ENCODE measurements at places on chromosomes 4 and X.

DNA sequence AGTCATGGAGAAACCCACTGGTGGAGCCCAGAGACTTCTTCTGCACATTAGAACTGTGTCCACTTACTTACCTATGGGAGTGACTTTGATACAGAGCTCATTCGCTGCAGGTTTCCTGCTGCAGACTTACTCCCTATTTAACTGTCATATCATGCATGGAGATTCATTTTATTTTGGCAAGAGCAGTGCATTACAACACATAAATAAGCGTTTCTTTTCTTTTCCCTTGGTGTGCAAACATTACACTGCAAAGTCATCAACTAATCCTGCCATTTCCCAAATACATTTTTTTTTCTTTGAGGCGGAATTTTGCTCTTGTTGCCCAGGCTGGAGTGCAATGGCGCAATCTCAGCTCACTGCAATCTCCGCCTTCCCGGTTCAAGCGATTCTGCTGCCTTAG lies 230.9 kb upstream of the SFRP2 start:
- no peak for DNase-seq

DNA sequence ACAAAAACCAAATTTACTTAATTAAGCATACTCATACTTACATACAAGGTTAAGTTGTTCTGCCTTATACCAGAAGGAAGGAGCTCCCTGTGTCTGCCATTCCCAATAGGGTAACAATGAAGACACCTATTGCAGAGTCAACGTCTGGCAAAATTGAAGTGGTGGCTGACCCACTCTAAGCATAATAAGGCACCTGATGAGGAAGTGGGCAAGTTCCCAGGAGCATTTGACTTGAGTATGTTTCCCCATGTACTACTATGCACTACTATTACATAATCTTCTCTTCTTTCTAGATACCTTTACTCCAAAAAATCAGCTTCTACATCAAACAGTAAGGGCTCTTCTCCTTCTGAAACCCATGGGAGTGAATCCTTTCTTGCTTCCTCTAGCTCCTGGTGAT lies 591.5 kb downstream of the PPARGC1A start:
- no peak for DNase-seq

DNA sequence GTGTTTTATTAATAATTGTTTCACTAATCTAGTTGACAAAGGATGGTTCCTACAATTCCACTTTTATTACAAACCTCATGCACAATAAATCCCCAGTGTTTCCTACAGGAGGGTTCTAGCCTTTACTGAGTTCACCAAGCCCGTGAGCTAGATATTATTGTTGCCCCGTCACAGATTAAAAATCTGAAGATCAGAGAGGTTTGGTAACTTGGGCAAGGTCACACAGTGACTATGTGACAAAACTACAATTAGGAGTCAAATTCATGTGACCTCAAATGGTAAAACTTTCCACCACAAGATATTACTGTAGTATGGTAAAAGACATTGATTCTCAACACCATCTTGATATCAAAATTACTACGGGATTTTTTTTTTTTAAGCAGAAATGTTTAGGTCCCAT lies 124.6 kb downstream of the BTC start:
- DNase-seq, result no peak

DNA sequence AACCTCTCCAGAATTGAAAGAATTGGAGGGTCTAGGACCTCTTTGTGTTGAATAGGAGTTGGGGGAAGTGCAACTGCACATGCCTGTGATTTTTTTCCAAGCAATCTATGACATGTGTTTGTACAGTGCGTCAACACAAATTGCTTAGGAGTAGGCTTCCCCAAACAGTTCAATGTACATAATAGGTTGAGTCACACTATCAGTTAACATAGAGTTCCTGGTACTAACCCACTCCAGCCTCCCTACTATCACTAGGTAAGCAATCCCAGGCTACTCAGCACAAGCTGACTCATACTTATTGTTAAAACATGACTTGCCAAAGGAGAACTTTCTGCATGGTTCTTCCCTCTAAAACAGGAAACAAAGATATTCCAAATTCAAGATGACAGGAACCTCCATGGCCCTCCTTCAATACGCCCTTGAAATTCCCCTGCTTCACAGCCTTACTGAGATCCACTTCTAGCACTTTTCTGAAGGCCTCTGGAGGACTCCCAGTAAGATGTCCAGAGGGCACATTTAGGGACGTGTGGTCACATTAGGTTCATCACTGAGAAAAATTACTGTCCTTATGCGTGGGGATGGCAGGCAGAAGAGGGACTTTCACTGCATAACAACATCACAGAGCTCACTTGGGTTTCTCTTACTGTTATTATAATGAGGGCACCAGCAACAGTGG lies 8.4 kb upstream of the VSIG1 start:
- no peak for DNase-seq

DNA sequence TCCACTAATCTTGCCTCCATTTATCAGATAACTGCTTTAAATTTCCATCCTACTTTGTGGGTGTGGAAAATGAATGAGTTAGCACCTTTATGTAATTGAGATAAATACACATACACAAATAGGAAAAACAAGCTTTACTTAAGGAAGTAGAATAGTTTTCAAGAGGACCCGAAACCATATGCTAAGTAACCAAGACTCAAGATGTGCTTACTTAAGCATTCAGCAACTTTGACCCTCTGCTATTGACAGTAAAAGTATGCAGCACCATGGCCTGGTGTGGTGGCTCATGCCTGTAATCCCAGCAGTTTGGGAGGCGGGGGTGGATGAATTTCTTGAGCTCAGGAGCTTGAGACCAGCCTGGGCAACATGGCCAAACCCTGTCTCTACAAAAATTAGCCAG lies 29.9 kb downstream of the RNF175 start:
- no peak for DNase-seq

DNA sequence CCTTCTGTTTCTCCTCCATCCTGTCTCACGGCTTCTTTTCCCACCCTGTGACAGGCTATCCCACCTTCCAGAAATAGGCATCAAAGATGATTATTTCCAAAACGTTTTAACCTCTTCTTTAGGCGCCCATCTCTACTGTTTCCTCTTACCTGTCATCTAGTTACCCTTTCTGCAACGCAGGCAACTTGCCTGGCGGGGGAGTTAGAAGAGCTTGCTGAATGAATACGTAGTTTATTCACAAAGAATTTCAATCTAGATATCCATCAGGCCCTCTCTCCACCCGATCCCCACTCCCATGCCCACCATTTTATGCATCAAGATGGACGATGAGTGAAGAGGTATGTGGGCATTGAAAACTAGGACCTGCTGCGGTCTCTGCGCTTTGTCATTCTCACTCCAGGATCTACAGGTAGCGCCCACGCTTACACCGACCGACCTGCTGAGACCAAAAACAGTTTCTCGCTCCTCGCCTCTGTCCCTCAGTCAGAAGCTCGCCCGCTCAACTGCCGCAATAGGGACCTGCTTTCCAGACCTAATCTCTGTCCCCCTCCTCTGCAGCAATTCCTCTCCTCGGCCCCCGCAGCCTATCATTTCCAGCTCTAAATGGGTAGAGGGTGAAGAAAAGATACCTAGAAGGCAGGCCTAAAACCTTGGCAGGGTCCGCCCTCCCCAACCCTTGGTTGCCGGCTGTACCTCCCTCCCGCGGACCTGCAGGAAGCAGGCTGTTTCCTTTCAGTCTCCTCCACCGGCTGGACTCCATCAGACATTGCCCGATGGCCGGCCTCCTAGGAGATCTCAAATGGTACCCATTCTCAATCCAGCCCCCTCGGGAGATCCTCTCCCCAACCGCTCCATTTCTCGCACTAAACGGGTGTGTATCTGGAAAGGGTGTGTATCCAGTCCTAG lies 624 bp downstream of the BEX5 start:
- DNase-seq, result no peak

DNA sequence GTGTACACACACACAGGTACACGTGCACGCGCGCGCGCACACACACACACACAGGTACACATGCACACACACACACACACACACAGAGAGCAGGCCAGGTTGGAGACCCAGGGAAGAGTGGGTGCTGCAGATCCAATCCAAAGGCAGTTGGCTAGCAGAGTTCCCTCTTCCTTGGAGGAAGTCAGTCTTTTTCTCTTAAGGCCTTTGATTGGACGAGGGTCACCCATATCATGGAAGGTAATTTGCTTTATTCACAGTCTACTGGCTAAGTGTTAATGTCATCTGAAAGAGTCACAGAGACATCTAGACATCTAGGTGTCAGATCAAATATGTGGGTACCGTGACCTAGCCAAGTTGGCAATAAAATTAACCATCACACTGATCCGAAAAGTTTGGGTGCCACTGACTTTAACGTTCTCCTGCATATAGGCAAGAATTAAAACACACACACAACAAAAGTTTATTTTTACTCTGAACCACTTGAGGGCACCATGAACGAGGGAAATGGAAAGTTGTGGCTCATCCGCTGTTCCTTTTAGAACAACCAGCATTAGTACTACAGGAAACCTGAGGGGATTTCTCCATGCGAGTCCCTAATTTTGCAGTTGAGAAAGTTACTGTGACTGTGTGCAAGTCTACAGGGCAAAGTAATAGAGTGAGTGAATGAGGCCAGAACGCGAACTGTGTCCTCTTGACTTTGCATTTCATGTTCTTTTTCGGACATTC lies 66.0 kb upstream of the STOX2 start:
- DNase-seq, result peak; percentile 56

GRCh38 chrX:49753691-49754090 lies 57.9 kb upstream of the PAGE1 start:
- DNase-seq, result no peak

GRCh38 chr4:15938182-15938581 lies 358 bp downstream of the FGFBP1 start:
- no peak for DNase-seq

GRCh38 chr4:170591076-170591475 lies 501.3 kb upstream of the AADAT start:
- no peak for DNase-seq

Data from hippocampal formation (tissue), 2 donors.